Spleen (tissue), 13 donors: ENCODE measurements at places on chromosomes 13 and 19.
A peak's percentile ranks its signal among the peaks of the same experiment; 100 is the strongest.

DNA sequence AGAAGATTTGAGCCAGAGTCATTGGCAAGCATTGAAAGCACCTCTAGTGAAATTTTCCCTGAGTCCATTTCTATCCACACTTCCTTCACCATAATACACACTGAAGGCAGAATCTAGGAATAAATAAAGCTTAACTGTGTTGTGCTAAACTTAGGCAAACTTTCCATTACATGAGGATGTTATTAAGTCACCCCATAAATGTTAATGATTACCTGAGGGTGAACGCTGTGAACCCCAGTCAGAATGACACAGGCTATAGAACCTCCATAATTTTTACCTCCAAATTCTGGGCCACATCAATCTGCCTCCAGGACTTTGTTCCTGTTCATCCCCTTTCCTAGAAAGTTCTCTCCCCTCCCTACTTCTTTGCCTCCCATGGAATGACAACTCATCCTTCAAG, 71.0 kb downstream of the RAP2A start:
- DNase-seq, result no peak

- no peak for DNase-seq
Observed at GRCh38 chr19:19538061-19538784, at the start of gene CILP2. Gene CILP2 (plus strand): TSS chr19:19538265. CDS start chr19:19538350, 85 bp downstream.

DNA sequence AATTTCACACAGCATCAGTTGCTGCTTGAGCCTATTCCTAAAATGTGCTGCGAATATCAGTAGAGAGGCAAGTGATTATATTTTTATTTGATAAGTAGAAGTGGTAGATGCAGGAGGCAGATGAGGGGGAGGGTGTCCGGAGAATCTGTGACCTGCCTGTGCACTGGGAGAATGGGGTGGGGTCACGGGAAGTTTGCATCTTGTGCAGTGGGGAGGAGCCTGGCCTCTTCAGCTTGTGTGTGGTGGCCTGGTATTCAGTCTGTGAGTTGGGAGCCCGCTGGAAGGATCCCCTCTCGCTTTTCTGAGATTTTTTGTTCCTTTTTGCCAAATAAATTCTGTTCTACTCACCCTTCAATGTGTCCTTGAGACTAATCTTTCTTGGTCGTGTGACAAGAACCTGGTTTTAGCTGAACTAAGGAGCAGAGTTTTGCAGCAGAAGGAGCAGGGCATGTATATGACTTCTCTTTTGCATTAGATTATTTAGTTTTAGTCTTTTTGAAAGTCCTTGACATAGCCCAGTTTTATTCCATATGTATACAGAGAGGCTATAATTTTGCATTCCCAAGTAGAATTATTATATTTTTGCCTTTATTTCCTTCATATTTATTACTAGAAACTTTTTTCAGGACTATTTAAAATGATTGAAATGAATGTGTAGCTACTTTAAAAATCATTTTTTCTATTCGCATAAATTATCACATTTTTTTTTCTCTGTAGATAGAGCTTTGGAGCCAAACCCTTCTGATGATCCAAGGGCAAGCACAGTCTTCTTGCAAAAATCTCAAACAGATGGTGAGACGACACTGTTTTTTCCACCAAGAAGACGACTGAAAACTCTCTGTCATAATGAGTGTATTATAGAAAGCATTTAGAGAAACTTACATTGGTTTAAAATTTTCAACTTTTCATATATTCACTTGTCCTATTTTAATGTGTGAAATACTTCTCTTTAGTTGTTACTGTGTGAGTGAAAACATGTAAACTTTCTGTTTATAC, 1257.2 kb downstream of the UQCRFS1 start:
- DNase-seq, result no peak

- no peak for DNase-seq
Observed at GRCh38 chr13:72383646-72384045, 343.8 kb downstream of the MZT1 start.

GRCh38 chr19:39192846-39193245, 3.9 kb upstream of the NCCRP1 start:
- no peak for DNase-seq

- no peak for DNase-seq
Observed at GRCh38 chr19:290372-291005, 714 bp downstream of the PLPP2 start.

DNA sequence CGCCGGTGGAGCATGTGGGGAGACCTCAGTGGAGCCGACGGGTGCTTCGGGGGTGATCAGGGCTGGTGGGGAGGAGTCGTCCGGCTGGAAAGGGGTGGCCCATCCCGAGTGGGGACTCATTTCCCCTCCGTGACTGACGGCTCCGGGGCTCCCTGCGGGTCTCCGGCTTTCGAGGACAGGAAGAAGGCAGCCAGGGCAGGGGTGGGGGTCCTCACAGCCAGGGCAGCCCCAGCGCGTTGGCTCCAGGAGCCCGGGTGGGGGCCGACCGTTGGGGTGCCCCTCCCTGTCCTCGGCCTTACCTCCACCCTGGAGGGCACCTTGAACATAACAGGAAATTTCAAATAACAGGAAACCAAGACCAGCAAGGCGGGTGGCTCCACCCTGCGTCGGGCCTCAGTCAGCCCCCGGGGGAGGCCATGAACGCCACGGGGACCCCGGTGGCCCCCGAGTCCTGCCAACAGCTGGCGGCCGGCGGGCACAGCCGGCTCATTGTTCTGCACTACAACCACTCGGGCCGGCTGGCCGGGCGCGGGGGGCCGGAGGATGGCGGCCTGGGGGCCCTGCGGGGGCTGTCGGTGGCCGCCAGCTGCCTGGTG, at the start of gene S1PR4:
Gene S1PR4, plus strand, starts transcription at position 393 of the 596 bp plus-strand sequence. Its CDS starts 24 bp downstream, at position 417.
- peak; percentile 95 for DNase-seq

GRCh38 chr13:75135325-75135825, 346.6 kb downstream of the TBC1D4 start:
- DNase-seq, result no peak

DNA sequence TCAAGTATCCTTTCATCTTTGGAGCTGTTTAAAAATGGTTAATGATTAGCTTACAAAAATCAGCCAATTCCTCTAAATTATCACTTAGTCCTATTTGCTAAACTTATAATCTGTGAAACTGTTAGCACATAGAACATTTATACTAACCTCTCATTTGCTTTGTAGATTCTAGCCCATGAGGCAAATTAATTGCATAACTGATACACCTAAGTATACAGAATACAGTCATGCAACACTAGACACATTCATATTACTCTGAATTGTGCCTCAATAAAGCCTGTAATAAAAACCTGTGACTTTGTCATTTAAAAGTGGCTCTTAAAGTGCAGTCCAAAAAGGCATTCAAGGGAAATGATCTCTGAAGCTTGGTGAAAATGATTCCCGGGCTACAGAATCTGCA, 21.0 kb downstream of the SERPINE3 start:
- DNase-seq, result no peak

DNA sequence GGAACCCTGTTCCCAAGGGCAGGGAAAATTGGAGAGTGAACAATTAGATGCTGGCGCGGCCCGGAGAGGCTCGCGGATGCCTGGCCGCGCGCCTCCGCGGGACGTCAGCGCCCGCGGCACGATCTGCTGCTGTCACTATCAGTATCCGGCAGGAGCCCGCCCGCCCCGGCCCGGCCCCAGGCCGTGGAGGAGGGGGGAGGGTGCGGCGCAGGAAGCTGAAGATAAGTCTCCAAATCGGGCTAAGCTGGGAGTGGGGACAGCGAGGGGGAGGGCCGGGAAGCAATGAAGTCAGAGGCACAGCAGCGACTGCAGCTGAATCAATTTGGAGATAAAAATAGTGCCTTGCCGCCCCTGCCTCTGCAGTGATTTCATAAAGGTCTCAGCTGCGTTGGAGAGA, 441.5 kb upstream of the KLF12 start:
- peak; percentile 87 for DNase-seq

- peak; percentile 91 for DNase-seq
Observed at GRCh38 chr19:44747739-44748425, 626 bp upstream of the BCL3 start.

GRCh38 chr19:18795540-18795939, 4.4 kb upstream of the COMP start:
- DNase-seq, result no peak

DNA sequence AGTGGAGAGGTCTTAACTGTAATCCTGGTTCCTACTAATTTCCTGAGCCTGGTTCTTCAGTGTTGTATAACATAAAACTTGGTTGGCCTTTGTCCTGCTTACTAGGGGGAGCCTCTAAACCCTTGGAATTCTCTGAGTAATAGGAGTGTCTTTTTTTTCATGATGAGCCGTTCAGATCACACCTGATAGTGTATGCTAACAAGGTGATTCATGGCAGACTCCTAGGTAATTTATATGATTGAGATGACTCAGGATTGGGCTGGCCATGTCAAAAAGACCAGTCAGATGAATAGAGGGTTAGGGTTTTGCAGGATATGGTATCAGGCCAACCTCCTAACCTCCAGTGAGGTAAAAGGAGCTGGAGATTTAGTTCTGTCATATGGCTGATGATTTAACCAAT, 135.8 kb upstream of the KLF12 start:
- no peak for DNase-seq

- DNase-seq, result no peak
Observed at GRCh38 chr19:33388725-33389420, 15.4 kb downstream of the CEBPG start.

- no peak for DNase-seq
Observed at GRCh38 chr13:37918116-37918714, 48.6 kb upstream of the TRPC4 start.

- DNase-seq, result peak; percentile 92
Observed at GRCh38 chr13:50080911-50081678, 65.9 kb downstream of the KCNRG start.

DNA sequence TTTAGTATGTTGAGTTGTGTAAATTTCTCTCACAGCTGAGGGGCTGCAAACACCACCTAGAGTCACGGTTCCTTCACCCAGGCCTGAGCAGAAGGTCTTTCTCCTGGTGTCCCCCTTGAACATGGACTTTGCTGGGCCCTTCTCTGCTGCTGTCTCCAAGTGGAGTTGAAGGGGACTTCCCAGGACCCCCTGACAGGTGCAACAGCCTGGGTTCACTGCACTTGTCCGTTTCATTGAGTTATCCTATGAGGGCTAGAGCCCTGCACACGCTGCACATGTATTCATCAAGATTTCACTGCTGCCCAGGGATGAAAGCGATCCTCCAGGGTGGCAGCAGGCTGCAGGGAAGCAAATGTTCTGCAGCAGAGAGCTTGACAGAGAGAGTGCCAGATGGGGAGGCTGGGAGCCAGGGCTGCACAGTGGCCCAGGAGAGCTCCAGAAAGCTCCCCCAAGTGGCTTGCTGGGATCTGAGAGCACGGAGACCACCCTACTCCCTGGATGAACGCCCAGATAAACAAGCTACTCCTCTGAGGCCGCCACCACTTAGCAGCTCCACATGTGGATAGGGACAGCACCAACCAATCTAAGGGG, 10.3 kb downstream of the TMEM272 start:
- no peak for DNase-seq

DNA sequence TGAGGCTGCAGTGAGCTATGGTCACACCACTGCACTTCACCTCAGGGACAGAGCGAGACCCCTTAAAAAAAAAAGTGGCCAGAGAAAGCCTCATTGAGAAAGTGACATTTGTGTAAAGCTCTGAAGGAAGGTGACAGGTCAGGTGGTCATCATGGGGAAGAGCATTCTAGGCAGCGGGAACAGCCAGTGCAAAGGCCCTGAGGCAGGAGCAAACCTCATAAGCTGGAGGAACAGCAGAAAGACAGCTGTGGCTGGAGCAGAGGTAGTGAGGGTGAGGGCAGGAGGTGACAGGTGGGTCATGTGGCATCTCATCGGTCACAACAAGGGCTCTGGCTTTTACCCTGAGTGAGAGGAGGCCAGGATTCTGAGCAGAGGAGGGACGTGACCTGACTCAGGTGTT, 64.4 kb downstream of the RYR1 start:
- no peak for DNase-seq

DNA sequence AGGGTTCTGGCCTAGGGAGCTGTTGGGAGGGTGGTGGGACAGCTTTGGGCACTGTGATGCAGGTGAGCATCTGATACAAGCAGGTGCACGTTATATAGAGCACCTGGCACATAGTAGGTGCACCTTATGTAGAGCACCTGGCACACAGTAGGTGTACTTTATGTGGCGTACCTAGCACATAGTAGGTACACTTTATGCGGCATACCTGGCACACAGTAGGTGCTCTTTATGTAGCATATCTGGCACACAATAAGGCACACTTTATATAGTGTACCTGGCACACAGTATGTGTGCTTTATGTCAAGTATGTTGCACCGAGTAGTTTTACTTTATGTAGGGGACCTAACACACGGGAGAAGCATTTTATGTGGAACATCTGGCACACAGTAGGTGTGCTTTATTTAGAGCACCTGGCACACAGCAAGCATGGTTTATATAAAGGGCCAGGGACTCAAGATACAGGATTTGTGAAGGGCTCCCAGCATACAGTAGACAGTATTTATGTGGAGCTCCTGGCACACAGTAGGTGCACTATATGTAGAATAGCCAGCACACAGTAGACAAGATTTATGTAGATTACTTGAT, 1.6 kb upstream of the CYP4F12 start:
- DNase-seq, result no peak

DNA sequence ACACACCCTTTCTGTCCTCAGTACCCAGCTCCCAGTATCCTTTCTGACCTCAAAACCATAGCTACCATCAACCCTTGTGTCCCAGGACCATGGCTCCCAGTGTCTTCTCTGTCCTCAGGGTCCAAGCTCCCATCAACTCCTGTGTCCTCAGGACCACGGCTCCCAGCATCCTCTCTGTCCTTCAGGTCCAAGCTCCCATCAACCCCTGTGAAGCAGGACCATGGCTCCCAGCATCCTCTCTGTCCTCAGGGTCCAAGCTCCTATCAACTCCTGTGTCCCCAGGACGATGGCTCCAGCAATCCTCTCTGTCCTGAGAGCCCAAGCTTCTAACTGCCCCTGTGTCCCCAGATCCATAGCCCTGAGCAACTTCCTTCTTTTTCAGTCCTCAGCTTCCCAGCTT, 1.7 kb upstream of the CADM4 start:
- DNase-seq, result no peak

DNA sequence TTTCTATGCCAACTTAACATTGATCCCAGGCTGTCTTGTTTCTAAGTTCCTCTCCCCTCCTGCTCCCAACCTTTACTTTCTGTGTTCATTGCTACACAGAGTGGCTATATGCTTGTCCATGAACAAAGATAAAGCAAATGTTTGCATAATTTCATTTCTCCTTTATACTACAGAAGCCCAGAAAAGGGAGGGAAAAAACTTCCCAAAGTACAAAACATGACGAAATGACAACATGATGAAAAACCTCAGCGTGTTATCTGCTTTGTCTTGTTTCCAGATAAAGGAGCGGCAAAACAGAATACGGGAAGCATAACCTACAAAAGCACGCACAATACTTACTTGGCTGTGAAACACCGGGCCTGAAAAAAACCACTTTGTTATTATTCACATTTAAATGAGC, 336.8 kb downstream of the DNAJC15 start:
- DNase-seq, result no peak

- DNase-seq, result peak; percentile 94
Observed at GRCh38 chr19:12666265-12667048, at the start of the genes MAN2B1 and WDR83. Gene MAN2B1 (minus strand): TSS chr19:12666742. CDS start chr19:12666701, 41 bp downstream. Gene WDR83 (plus strand): TSS chr19:12666807. CDS start chr19:12669791, 2,984 bp downstream.

DNA sequence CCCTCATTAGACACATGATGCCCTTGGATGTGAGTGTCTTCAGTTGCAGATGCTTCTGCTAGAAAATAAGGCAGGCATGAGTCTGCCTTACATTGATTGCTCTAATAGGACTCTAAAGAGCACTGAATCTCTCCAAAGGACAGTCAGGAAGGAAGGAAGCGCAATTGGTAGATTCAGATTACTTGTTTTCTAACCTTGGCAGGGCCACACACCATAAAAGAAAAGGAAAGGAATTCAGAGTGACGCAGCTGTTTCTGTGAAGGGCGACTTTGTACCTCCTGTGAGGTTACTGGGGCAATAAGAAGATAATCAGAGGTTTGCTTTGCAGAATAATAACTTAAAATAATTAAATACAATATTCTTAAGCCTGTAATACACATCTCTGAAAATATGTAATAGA, 48.0 kb downstream of the FRY start:
- no peak for DNase-seq
